HAP-1 (cell line): ENCODE measurements at places on chromosomes 1 and 21.

DNA sequence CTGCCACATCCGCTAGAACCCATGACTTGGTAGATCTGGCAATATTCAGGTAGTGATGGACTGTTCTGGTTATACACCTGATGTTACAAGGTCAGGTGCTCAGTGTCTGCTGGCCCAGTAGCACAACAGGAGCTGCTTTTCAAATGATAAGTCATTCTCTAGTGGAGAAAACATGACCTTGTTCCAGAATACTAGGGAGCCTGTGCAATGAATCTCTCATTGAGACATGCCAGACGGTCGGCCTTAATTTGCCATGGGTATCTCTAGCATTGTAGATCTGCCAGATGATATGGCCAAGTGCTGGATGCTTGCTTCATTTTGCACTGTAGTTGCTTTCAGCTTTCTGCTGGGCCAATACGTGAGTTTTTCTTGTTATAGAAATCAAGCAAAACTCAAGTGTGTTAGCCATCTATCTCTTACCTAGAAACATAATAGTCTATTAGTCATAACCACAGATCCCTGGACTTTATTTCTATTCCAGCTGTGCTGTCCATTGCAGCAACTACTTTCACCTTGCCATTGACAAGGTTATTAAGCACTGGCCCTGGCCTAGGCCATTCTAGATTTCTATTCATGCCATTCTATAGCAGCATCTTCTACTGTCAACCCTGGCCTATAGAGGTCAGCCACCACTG lies 13.9 kb upstream of the CENPF start:
- DNase-seq = no peak

- no peak for DNase-seq
Measured at GRCh38 chr21:34700605-34701004, 31.8 kb downstream of the CLIC6 start.

DNA sequence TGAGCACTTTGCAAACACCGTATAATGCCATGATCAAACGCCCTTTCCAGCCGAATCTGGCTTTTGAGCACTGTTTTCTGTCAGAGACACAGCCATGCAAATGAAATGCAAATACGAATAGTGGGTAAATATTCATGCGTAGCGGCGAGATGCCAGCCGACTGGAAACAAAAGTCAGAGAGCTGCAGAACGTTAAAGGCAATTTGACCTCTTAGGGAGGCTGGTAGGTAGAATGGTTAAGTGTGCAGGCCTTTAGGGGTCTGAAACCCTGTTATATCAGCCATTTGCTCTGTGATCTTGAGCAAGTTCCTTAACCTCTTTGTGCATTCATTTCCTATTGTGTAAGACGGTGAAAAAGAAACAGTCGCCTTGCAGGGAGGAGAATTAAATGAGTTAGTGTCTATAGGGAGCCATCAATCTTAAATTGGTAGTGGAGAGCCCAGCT lies 6.5 kb upstream of the SDHB start:
- no peak for DNase-seq

DNA sequence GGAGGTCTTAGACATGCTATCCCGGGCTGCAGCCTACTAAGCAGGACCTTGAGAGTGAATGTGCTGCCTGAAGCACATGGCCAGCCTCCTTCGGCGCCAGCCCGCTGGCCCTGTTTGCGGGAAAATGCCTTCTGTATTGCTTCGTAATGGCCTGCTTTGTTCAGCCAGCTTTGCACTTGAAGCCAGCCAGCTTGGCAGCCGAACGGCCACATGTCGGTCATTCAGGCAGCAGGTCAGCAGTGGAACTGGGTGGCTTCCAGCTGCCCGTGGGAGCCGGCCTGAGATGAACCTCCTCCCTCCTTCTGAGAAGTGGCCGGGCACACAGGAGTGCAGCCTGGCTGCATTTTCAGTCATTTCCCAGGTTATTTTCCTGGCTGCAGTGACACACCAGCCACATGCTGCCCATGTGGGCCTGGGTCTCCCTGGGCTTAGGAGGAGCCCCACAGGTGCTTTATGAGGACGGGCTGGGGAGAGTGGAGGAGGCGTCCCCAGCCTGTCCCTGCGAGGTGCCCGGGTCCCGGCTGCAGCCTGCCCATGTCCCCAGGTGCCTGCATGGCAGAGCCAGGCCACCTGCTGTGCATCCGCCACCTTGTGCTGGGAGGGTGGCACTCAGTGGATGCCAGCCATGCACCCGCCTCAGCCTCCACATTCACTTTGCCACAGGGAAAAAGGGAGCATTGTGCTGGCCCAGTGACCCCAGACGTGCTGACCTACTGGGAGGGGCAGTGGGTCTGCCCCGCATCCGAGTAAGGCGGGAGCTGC lies 103.5 kb downstream of the SIK1 start:
- no peak for DNase-seq

DNA sequence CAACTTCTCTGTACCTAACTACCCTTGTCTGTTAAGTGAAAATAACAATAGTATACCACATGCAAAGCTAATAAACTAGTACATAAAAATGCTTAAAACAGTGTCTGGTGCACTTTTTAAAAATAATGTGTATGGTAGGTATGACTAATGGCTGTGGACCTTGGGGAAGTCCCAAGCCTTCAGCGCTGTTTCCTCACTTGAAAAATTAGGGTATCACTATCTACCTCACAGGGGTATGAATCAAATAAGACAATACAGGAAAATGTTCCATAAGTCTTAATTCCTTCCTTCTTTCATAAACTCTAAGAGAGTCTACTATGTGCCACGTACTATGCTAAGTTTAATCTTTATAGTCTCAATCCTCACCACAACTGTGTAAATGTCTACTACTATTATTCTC lies 32.0 kb downstream of the EGLN1 start:
- no peak for DNase-seq

GRCh38 chr1:89259283-89259971 lies 13.2 kb downstream of the GBP5 start:
- DNase-seq = no peak
